ENCODE measurements at places on chromosomes 2 and 18.

DNA sequence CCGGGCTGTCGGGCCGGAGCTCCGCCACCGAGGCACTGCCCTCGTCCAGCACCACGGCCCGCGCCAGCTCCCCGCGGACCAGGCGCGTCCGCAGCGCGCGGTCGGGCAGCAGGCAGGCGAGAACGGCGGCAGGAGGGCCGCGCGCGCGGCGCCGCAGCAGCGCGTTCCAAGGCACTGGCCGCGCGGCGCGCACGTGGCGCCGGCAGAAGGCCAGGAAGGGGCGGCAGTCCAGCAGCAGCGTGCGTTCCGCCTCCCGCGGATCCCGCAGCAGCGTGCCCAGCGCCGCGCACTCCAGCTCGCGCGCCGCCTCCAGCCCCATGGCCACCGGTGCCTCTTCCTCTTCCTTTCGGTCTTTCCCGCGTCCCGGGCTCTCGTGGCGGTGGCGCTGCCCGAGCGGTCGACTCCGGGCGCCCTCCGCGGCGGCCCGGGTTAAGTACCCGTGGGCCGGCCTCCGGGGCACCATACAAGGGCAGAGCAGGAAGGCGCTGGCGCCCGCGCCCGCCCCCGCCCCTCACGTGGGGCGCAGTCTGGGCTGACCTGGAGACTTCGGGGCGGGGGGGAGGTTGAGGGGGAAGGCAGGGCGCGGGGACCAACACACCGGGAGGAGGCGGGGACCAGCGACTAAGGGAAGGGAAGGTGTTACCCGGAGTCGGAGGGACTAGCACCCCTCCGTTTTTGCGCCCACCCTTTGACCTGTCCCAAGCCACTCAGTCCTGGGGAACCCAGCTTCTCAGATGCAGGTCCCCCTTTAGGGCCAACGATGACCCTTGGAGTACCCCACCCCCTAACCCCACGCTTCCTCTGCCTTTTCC, at the start of gene DUSP2:
Gene DUSP2, minus strand, starts transcription at position 405 of the 812 bp plus-strand sequence. Its CDS starts 86 bp downstream, at position 319.
- DNase-seq: peak; percentile 82

DNA sequence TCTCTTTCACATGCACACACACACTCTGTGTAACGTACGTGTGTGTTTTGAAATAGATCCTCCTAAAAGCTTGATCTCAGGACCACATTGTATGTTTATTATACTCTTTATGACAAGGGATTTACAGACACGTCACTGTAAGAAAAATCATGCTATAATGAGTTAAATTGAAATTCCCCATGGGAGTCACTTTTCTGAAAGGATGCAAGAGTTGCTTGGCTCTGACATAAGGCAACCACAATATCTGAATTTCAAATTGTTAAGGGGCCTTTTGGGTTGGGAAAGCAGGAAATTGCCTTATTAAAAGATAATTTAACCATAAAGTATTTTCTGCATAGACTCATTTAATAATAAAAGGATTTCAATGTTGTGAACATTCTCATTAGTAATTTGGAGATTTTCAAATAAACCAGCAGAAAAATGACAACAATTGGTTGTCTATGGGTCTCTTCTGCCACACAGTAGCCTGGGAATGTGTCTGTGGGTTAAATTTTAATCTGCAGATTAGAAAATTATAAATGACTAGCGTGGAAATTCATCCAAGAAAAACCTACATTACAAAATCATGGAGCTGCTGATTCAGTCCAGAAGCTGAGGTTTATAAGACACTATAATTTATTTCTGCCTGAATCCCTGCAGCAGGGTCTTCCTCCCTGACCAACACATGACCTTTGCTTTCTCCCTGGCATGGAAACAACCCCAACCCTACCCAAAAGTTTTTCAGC, 75.9 kb upstream of the PID1 start:
- DNase-seq: no peak

GRCh38 chr18:62566199-62566598, 43.4 kb downstream of the ZCCHC2 start:
- no peak for DNase-seq

DNA sequence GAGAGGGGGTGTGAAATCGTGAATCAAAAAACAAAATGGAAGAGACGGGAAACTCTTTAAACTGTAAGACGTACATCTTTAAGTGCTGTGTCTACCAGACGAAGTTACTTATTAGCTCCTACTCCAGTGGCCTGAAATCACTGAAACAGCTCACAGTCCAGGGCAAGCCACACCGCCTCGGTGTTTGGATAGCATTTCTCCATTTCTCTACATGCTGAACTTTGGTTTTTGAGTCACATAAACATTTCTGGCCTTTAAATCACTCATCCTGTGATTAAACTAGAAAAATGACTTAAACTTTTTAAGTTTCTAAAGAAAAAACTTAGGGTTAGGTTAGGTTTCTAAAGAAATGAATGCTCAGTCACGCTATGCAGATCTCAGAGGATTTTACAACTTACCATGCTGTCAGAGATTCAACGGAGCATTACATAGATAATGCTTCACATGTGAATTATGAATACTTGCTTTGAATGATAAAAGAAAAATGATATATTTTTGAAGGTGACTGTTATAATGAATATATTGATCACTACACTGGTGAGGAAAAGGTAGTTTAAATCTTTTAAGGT, 138.4 kb downstream of the MBP start:
- DNase-seq: no peak

- DNase-seq: no peak
Measured at GRCh38 chr2:64819774-64820688, 166.3 kb upstream of the SERTAD2 start.

DNA sequence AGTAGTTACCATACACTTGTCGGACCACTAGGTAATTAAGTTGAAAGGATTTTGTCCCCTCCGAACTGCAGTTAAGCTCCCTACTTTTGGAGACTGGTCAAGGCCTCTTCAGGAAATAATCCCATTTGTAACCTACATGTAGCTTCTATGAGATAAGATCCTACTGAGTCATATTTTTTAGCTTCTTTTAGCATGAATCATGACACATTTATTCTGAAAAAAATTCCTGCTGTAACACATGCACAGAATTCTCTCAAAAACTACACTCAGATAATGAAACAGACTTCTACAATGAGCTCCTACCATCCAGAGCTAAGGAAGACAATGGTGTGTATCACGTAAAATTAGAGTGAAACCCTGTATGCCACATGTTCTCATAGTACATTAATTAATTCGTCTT, 100.7 kb upstream of the CCDC195 start:
- DNase-seq: no peak

GRCh38 chr18:63981719-63982118, 11.8 kb downstream of the SERPINB8 start:
- DNase-seq: no peak

- DNase-seq: no peak
Measured at GRCh38 chr2:188076149-188077056, 215.3 kb upstream of the GULP1 start.

DNA sequence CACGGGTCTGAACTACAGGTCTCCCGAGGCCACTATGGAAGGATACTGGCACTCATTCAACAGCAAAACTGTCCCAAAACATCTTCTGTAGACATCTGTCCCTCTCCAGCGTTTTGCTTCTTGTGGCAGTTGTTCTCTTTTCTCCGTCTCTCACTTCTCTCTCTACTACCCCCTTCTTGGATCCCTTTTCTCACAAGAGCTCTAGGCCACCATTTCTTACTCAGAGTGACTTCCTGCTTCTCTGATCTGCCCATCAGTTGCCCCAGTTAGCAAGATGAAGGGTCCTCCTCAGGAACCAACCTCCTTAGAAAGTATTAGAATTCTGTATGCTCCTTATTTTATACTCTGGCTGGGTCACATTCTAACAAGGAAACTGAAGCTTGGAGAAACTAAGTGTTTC, 32.6 kb downstream of the BCL2 start:
- no peak for DNase-seq

- DNase-seq: no peak
Measured at GRCh38 chr18:57447154-57447621, 12.0 kb downstream of the ONECUT2 start.

DNA sequence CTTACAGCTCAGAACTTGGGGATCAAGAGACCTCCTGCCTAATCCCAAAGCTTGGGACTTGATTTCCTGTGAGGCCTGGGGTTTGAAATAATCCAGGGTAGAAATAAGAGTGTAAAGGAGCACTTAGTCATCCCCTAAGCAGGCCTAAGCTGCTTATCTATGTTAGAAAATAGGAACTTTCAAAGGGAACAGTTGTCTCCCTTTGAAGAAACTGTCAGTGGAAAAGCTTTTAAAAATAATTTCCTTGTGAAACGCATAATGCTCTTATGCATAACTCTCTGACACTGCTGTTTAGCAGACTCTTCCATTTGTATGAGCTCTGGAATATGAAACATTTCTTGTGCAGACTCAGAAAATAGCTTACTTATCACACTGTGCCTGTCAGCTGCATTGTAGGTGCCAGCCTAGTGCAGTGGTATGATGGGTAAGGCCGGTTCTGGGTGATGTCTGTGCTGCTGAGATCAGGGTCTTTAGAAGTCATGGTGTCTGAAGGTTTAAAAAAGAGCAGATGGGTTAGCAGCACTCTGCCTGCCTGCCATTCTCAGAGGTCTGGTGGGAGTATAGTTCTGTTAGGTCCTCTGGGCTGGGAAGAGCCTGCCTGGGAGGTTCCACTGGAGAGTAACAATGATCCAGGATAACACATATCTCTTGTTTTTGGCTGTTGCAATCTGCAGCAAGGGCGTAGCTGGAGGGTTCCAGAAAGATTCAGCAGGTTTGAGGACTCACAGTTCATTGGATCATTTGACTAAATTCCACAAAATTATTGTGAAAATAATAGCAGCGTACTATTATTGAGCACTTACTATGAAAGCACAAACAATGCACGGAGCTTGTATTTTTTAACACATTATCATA, 283.2 kb upstream of the MEX3C start:
- DNase-seq: no peak

DNA sequence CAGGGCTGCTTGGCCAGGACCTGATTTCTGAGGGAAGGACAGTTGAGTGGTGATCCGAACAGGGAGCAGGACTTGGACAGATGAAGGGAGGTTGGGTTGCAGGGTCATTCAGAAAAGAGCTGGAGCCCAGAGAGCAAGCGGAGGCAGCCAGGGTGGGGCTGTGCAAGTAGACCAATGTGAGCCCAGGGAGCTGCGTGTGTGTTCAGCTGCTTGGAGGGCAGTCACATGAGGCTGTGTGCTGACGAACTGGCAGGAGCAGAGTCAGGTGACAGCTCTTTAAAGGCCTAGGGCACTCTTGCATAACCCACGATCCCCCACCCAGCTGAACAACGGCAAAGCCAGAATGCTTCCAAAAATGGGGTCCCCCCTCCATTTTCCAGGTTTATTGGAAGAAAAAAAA, 4.6 kb upstream of the MLPH start:
- no peak for DNase-seq

- no peak for DNase-seq
Measured at GRCh38 chr18:30709595-30709994, 332.9 kb downstream of the DSC3 start.

- DNase-seq: no peak
Measured at GRCh38 chr2:70772486-70773155, 4.6 kb upstream of the ADD2 start.

DNA sequence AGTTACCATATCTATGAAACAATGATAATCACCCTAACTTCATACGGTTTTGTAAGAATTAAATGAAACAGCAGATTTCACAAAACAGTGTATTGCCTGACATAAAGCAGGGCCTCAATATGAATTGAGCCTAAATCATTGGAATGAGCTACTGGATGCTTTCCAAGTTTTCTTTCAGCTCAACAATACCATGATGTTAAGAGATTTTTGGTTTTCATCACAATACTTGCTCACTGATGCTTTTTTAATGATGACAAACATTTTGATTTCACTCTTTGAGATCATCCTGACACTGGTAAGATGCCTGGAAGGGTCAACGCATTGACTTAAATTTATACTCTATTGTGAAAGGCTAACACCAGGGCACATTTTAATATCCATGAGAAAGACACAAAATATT, 377.5 kb downstream of the ZNF521 start:
- DNase-seq: no peak

DNA sequence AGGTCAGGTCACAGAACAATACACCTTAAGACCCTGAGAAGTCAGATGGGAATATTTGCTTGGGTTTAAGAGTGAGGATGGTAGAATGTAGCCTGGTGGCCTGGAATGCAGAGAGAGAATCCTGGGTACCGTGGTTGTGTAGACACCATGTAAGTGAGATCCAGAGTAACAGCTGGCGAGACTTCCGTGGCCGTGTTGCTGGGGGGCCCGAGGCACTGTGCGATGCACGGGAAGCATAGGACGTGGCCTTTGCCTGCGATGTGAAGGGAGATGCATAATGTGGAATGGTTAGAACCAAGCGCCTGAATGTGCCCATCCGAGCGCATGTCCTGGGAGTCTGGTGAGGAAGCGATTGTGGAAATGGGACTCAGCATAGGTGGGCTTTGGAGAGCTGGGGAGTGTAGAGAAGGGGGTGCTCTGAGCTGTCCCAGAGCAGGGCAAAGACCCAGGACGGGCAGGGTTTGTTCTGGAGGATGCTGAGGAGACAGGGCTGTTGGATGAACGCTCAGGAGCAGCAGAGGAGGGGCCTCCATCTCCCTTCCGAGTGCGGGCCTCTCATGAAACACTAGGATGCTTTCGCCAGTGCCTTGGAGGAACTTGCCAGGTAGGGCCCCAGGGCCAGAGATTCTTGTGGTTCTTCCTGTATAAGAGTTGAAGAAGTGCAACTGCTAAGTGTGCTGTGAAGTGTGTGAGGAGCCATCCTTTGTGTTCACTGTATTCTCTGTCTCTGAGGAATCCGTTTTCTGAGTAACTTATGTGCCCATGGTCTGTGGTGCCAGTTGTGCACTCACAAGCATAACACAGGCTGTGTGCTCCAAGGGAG, 7.1 kb downstream of the RNF144A start:
- DNase-seq: no peak

Measured in stimulated activated CD8-positive, alpha-beta memory T cell treated with anti-CD3 and anti-CD28 coated beads, Interleukin-7, amount 100 ng/mL, for 24 hours (primary cell).